ENCODE measurements at places on chromosomes 3 and 15. TPM values are rescaled to one million over a fixed set of nuclear protein-coding genes. Genes with fewer than 3 reads are reported as not detected.

DNA sequence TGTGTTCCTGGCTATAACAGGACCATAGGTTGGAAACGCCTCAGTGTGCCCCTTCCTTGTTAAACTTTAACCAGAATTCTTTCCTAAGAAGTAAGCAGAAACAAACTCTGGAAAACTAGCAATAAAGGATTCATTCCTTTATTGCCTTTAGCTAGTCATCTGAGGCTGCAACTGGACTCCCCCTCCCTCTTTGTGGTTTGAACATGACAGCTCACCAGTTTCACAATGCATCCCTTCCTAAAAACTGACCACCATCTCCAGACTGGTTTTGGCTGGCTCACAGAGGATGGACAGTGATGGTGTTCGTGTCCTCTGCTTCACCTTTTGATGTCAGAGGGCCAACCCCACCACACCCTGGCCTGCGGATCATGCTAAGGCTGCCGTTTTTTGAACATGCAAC lies 27.9 kb upstream of the TGFBR2 start:
- no peak for DNase-seq

CPNE4 gene
- total RNA-seq, result not detected

- DNase-seq, result no peak
Measured at GRCh38 chr15:31799715-31800321, 230.5 kb upstream of the CHRNA7 start.

PAQR9 gene
- total RNA-seq, result not detected

- no peak for DNase-seq
Measured at GRCh38 chr3:54538346-54538745, 389.5 kb downstream of the LRTM1 start.

DNA sequence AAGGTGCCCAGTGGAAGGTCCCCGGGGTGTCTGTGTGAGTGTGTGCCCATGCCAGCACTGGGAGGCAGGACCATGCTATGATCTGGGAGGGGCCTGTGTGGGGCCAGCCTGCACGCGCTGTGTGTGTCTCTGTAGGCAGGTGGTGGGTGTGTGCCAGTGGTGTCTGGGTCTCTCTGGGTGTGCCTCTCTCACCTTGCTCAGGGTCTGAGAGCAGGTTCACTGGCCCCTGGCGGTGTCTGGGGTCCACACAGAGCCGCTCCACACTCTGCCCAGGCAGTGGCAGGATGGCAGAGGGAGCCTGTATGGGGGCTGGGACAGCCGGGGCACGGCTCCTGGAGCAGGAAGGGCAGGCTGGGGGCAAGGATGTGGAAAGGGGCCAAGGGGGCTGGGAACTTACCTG lies 12.6 kb downstream of the ITIH4 start:
- DNase-seq, result no peak

DNA sequence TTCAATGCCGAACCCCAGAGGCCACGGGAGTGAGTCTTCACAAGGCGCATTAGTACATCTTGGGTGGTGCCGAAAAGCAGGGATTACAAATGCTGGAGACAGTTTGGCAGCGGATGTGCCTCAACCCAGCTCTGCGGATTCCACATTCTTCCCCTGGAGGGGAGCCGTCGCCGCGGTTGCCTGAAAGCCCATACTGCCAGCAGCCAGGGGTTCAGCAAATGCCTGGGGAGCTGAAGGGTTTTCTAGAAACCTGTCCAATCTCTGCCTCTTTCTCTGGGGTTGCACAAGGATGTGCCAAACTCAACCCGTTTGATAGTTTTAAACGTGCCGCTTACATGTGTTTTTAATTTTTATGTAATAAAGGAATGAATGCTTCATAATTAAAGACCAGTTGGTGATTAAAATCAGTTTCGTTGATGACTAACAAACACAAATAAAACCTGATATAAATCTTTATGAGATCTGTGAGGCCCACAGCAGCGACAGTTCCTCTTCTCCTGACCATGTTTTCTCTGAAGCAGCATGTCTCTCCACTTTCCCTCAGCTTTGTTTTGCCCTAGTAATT lies 74.6 kb upstream of the LEKR1 start:
- DNase-seq, result no peak

CLRN1 gene
- not detected for total RNA-seq

GRCh38 chr3:184868477-184868876 lies 56.5 kb downstream of the VPS8 start:
- DNase-seq, result no peak

GRCh38 chr15:69953816-69954215 lies 143.9 kb downstream of the TLE3 start:
- DNase-seq, result no peak

DNA sequence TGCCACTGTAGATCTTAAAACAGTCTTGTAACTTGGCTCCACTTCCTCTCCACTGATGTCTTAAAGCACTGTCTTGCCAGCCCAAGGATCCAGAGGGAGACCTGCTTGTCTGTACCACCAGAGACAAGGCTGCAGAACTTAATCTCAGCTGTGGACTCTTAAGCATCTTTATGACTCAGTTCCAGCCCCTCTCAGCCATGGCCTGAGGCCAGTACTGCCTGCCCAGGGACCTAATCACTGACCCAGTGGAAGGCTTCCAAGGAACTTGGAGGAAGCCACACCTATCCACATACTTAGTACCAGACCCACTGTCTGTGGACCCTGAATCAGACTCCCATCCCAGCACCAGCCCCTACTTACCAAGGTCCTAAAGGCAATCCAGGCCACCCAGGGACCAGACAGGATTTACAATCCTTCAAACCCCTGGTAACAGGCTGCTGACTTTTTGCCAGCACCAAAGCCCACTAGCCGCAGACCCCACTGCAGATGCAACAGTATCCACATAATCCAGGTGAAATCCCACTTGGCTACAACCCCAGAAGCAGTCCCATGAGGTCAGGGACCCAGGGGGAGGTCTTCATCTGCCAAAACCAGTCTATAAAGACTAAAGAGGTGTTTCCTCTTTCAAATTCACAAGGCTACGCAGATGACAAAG lies 41.9 kb upstream of the PRR20G start:
- no peak for DNase-seq

GRCh38 chr15:89880727-89881126 lies 13.1 kb downstream of the AP3S2 start:
- no peak for DNase-seq
